ENCODE measurements at places on chromosomes 12 and 14.
A peak's percentile ranks its signal among the peaks of the same experiment; 100 is the strongest.

- DNase-seq = no peak
Observed at GRCh38 chr12:122050706-122051105, 27.9 kb upstream of the MLXIP start.

DNA sequence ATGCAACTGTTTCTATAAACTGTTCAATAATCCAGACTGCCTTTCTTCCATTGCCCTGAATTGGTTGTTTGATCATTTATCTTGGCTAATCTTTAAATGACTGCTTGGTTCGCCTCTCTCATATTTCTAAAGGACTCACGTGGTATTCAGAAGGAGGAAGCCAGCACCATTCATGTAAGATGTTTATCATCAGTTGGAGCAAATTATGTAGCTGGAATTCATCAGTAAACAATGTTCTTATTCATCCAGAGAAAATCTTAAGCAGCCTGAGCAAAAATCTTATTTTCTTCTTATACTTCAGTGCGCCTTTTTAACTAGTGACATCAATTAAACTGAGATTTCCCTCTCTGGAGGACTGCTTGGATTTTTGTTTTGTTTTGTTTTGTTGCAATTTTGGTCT is 538.7 kb upstream of the TMEM132C start:
- DNase-seq = no peak

DNA sequence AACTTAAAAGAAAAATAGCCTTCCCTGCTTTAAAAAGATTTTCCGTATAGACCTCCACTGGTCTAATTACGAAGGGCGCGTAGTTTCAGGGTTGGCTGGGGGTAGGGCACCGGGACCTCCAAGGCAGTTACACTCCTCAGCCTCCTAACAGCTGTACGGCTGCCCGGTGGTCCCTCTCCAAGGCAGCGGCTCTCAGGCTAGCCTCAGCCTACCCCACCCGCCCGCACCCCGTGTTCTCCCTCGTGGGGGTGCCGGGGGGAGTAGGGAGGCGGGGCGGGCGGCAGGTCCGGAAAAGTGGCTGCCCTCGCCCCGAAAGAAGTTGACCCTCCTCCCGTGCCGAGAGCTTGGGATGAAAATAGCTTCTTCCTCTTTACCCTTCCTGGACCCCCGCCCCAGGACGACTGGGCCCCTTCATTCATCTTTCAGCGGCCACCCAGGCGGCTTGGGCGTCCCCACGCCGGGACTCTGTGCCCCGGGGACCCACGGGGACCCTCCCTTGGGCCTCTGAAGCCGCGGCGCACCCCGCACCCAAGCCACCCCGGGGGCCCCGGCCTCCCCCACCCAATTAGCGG is 991 bp upstream of the RCOR1 start:
- peak; percentile 32 for DNase-seq

DNA sequence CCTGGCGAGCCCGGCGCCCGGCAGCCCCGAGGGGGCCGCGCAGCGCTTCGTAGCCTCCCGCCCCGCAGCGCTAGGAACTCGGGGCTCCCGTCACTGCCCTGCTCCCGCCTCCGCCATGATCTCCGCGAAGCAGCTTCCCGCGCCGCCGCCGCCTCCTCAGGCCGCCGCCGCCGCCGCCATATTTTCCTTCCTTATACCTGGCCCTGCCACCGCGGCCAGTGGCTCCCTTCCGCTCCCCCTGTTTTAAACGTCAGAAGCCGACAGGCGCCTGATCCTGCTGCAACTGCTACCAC is 286 bp downstream of the PPP4R3A start:
- no peak for DNase-seq

DNA sequence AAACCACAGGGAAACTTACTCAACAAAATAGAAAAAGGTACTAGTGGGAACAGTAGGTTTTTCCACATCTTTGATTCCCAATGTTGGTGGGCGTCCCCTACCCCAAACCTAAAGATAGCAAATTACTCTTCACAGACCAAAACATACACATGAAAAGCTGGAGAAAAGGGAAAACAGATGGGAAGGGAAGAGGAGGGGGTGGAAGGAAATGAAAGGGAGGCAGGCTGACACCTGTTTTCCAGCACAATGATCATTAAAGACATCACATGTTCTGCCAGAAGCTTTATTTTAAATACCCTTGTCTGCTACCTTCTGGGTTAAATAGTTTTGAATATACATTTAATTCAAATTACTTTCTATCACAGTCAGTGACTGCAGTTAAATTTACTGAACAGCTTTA is 1617.9 kb upstream of the SEL1L start:
- DNase-seq = no peak

DNA sequence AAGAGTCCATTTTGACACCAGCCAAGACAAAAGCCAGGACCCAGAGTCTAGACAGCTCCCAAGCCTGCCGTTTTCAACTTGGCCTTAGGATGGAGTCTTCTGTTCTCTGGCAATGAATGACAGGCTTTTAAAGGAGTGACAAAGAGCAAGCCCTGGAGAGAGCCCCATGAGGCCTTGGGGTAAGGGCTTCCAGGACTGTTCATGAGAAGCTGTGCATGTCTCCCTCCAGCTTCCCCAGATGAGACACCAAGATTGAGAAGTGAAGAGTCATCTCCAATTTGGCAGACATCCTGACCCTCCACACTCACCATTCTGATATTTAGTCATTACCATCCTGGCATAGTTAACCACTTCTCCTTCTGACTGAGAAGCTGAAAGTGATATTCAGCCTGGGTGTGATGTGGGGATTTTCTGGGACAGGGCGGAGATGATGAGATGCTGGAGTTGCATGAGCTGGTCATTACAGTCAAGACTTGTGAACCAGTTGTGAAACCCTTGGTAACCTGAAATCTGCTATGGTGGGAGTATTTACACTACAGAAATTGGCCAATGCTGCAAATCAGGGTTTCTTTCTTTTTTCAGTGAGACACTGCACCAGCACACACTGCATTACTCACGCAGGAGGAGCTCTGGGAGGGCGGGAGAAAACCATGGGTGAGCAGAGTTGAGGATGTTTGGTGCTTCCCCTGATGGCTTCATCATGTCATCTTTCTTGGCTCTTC is 77.8 kb downstream of the VCPKMT start:
- DNase-seq = no peak

GRCh38 chr12:111822886-111823285 is 19.1 kb upstream of the MAPKAPK5 start:
- no peak for DNase-seq

DNA sequence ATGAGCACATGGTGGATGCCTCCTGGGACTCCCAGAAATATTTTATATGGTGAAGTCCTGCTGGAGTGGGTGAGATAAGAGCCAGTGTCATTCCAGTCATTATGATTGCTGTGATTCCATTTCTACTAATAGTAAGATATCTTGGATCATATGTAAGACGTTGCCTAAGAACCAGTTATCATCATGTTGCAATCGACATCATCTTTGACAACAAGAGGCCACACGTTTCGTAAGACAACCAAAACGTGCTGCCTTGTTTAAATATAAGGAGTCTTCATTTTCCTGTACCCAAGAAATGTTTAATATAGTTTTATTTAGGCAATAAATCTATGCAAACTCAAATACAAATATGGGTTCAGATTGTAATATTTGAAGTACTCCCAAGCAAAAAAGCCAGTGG is 58.4 kb downstream of the SPTSSA start:
- DNase-seq = no peak

- DNase-seq = no peak
Observed at GRCh38 chr14:67373347-67373746, 13.2 kb downstream of the EIF2S1 start.

DNA sequence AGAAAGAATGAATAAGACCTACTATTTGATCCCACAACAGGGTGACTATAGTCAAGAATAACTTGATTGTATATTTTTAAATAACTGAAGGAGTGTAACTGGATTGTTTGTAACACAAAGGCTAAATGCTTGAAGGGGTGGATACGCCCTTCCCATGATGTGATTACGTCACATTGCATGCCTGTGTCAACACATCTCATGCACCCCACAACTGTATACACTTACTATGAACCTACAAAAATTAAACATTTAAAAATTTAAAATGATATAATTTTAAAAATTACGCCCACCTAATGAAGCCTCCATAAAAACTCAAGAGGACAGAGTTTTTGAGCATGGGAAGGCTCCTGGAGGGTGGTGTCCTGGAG is 94.5 kb downstream of the SCARB1 start:
- DNase-seq = no peak

- peak; percentile 15 for DNase-seq
Observed at GRCh38 chr14:25007832-25008231, 42.1 kb downstream of the STXBP6 start.

- no peak for DNase-seq
Observed at GRCh38 chr12:25615119-25615518, 62.0 kb upstream of the LMNTD1 start.

- no peak for DNase-seq
Observed at GRCh38 chr12:84661786-84662185, 250.8 kb downstream of the SLC6A15 start.

DNA sequence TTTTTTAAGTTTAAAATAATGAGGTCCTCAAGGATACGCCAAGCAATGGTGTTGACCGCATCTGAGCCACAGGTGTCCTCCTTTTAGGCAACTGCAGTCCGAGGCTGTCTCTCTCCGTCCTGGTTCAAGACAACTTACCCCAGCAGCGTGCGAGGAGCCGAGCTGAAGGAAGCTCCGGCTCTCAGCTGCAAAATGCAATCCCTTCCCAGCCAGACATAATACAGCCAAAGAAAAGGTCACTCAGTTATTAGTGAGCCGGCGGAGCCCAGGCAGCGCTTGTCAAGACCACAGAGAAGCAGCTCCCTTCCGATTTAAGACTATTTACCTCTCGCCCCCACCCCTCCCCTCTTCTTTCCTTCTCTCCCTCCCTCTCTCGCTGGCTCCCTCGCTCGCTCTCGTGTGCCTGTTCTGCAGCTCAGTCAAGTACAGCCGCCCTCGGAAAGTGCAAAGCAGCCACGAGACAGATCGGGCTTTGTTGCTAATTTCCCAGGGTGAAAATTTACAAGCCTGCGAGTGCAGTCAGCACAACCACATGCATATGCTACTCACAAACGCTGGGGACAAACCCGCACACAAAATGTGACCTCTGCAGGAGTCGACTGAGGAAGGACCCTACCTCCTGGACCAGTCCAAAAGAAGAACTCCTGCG is 363 bp upstream of the LMO3 start:
- DNase-seq = peak; percentile 65

DNA sequence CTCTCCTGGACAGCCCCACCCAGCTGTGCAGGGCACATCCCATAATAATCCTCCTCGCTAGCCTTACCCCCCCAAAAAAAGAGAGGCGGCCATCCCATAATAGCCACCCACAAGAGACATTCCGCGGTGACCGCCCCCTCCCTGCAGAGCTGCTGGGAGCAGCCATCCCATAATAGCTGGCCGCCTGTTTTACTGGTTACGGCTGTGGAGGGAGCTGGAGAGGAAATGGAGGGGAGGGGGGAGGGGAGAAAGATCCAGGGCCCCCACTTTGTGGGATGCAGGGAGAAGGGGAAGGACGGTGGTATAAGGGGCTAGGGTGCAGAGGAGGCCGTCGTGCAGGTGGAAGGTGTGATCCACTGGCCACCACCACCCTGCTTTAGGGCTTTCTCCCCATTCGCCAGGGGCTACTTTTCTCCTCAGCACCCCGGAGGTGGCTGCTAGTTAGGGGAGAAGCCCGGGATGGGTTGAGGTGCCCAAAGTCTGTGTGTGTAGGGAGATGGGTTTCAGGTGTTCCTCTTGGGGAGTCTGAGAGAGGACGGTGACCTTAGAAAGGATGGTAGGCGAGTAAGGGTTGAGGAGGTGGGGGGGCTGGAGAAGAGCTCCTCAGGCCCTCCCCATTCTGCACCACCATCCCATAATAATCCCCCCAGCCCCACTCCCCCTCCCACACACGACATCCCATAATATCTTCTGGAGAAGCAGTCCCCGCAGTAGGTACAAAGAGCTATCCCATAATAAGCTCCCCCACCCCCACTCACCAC is 6.0 kb upstream of the CHD4 start:
- no peak for DNase-seq

- no peak for DNase-seq
Observed at GRCh38 chr14:90139199-90139598, 77.4 kb downstream of the KCNK13 start.

DNA sequence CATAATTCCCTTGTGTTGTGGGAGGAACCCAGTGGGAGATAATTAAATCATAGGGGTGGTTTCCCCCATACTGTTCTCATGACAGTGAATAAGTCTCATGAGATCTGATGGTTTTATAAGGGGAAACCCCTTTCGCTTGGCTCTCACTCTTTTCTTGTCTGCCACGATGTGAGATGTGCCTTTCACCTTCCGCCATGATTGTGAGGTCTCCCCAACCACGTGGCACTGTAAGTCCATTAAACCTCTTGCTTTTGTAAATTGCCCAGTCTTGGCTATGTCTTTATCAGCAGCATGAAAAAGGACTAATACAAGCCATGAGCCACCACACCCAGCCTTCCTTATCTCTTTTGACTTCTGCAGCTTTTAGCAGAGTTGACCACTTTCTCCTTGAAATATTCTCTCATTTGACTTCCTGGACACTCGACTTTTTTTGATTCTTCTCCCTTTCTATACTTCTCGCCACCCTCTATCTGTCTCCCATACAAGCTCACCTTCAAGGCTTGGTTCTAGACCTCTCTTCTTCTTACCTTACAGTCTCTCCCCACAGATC is 2.3 kb downstream of the MTERF2 start:
- no peak for DNase-seq

DNA sequence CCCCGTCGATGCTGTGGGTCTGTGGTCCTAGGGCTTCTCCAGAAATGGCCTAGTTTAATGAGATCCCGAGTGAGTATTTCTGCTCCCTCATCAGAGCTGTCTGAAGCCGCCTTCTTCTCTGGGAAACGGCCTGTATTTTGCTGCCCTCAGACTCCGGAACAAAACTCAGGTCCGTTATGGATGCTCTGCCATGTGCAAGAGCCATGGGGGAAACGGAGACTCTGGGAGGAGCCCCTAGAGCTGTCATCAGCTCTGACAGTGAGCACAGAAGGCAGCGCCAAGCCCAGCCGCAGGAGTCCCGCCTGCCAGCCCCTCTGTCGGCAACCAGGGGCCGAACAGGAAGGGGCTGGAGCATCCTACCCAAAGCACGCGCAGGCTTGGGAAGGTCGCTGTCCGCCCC is 192.4 kb upstream of the PRMT8 start:
- DNase-seq = no peak

Measured in spinal cord (tissue), 10 donors.